ENCODE measurements at places on chromosomes 3 and 15.

DNA sequence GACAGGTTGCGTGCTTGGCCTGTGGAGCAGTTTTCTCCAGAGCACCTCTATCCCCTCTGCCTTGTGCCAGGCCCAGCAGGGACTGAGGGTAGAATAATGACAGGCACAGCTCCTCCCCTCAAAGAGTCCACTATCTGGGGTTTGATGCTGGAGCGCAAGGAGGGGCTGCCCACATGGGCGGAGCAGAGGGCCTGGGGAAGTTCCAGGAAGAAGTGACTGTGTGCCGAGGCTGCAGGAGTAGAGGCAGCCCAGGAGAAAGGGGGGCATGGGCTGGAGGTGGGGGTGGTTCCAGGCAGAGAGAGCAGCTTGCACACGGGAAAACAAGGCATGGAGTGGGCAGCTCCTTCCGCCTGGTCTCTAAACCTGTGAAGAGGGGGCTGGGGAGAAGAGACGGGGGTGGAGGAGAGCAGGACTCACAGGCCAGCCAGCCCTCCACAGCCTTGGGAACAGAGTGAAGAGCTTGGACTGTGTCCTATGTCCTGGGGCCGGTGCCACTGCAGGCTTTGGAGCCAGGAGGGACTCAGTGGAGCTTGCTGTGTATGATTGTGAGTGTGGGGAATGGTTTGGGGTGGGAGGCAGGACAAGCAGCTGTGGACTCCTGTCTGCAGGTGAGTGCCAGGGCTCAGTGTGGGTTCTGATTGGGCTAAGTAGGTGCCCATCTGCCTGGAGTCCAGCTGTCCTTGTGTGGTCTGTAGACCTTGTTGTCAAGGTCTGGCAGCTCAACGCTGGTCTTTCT is 48.1 kb downstream of the APBA2 start:
- no peak for DNase-seq

GRCh38 chr3:128236657-128237056 is 83.4 kb downstream of the EEFSEC start:
- no peak for DNase-seq

DNA sequence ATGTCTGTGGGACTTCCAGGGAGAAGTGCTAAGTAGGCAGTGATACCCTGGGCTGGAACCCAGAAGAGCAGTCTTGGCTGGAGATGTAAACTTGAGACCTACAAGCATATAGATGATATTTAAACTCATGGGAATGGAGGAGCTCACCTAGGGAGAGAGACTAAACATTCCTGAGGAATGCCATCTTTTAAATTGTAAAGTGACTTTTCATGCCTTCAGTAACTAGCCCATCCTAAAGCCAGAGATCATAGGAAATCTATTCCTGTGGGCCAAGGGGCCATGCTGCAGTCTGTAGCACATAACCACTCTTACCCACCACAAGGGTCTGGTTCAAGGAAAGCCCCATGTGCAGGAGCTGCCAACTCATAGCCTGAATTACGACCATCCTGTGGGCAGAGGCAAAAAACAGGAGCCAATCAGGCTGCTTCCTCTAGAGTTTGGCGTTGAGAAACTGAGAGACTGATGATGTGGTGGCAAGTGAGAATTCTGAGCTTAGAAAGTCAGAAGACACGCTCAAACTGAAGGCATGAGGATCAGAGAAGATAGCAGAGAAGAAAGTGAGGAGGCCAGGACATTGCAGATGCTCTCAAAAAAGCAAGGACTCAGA is 37.5 kb downstream of the CTDSPL start:
- no peak for DNase-seq

GRCh38 chr3:54264050-54264449 is 141.7 kb downstream of the CACNA2D3 start:
- no peak for DNase-seq

DNA sequence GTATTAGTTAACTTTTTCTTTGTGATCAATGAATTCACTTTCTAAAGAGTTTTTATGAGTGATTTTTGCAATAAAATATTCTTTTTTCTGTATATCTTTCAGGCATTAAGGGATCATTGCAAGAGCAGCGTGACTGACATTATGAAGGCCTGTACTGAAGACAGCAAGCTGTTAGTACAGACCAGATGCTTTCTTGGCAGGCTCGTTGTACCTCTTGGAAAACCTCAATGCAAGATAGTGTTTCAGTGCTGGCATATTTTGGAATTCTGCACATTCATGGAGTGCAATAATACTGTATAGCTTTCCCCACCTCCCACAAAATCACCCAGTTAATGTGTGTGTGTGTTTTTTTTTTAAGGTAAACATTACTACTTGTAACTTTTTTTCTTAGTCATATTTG is 24.4 kb downstream of the SELENOT start:
- no peak for DNase-seq

DNA sequence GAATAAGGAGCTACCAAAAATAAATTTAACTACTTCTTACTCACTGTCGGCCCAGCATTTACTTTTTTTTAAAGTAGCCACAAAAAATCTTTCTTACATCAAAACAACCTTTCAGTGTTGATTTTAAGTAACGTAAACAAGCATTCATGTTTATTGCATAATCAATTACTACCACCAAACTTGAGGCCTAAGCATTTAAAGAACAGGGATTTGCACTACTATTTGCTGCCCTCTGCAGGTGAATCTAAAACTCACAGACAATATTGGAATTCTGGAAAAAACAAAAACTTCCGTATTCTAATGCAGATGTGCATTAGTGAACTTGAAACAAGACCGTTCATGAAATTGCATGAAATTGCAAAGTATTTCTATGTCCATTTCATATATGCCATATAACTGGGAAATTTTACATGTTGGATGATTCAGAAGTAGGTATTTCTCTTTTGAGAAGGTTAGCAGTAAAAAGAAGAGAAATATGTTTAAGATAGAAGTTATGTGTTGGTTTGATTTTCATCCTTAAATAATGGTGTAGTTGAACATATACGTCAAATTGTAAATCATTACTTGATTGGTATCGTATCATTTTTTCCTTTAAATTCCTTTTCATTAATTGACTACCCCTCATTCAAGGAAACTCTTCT is 55.6 kb downstream of the CGGBP1 start:
- no peak for DNase-seq

DNA sequence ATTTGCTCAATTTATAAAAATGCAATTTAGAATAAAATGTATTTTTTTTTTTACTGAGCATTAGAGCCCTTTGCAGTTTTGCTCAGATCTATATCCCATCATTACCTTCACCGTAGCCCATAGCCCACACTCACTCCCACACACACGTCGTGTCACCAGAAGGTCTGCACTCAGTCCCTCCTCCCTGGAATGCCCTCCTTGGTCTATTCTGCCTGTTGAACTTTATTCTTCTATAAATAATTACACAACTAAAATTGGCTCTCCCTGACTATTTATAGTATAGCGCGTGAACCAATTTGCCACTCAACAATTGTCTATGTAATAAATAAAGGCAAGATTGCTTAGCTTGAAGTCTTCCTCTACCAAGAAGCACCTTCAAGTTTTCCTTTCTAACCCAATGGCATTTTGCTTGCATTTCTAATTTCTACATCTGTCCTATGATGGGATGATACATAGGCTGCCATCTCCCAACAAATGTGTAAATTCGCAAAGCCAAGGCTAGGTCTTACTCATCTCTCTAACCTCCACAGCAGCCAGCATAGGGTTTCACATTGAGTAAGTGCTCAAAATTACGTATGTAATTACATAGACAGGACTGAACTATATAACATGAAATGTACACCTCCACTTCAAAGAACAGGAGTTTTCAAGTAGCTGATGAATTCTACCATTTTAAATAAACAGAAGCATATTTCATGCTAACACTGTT is 172.0 kb upstream of the HES1 start:
- no peak for DNase-seq

GRCh38 chr3:77342688-77343087 is 302.8 kb downstream of the ROBO2 start:
- no peak for DNase-seq

- peak; percentile 23 for DNase-seq
Observed at GRCh38 chr3:134370611-134371531, 3.4 kb downstream of the AMOTL2 start.

- no peak for DNase-seq
Observed at GRCh38 chr3:9803494-9803893, 6.6 kb upstream of the TTLL3 start.

GRCh38 chr3:23201154-23201838 is 1.8 kb upstream of the UBE2E2 start:
- no peak for DNase-seq
